ENCODE measurements at places on chromosomes 12 and 14.

DNA sequence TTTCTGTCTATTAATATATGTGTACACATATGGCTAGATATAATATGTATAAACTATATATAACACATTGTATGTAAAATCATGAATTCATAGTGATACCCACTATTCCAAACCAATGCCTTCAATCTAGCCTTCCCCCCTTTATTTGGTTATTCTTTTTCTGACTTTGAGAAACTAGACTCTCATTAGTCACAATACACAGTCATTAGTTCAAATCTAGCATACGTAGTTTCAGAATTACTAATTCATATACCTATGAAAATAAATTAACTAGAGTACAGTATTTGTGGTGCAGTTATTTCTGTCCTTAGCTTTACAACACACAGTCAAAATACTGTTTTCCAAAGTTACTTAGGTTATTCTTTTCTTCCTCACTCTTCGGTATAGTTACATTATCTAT is 268.2 kb downstream of the DPF3 start:
- DNase-seq: no peak

DNA sequence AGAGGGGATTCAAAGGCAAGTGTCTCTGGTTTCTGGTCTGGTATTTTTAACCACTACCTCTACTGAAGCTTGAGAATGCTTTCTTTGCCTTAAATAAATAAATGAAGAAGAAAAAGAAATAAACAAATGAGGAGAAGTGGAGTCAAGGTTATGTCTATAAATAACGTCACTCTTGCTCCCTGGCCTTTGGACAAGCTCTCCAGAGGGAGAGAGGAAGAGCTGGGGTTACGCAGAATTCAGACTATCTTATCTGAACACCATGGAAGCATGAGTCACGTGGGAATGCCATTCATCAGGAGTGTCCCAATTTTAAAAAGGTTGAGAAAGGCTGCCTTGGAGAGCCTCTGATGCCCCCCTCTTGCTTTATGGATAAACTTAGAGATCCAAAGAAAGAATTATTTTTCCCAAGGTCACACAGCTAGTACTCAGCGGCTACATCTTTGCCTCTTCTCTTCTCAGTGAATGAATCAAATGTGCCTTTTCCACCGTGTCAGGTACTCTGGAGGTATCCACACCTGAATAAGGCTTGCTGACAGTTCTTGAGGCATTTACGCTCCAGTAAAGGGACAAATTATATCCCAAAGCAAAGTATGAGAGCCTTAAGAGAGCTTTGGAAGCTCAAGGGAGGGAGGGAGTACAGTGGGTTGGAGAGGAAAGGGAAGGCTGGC is 12.9 kb upstream of the MSI1 start:
- DNase-seq: no peak

- no peak for DNase-seq
These were observed 153.1 kb upstream of the FRMD6 start for GRCh38 chr14:51498411-51499227.

DNA sequence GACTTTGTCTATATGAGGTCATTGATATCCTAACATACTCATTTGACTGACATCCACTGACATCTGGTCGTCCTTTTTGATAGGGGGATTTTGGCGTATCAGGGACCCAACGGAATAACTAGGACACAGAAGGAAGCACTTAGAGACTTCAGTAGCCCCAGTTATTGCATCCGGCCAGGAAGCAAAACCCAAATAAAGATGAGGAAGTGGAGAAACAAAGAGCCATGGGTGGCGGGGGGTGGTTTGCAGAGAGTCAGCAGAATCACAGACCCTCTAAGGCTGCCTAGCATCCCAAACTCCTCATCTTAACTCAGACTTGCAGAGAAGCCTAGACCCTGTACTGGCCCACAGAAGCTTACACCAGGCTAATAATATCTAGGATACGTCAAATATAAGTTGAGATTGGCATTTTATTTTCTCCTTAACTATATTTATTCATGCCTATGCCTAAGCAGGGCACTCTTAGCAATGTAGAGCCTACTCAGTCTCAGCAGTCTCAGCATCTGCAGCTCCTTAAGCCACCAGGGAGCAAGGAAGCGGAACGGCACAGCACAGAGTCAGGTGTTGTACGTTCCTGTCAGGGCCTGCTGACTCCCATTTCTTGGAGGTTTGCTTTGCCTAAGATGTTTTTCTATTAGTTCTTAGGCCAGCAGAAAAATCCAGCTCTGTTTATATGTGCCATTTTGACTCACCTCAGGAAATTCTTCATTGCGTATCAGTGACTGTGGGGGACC is 45.1 kb downstream of the KCNA1 start:
- DNase-seq: no peak

- DNase-seq: no peak
These were observed 206.3 kb upstream of the NOS1 start for GRCh38 chr12:117567644-117568216.

DNA sequence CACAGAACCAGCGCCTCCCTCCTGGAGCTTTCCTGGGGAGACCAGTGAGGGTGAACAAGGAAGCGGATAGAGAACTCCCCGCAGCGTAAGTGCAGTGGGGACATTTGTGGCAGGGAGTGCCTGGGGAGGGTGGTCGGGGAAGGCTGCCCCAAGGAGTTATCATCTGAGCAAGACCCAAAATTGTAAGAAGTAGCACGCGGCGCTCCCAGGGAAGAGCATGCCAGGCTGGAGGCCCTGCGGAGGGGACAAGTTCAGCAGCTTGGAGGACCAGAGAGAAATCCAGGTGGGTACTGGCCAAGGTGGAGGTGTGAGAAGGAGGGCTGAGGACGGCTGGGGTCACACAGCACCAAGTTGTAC is 46.2 kb upstream of the RIMBP2 start:
- DNase-seq: no peak

GRCh38 chr12:32501835-32502333 is 102.5 kb downstream of the FGD4 start:
- no peak for DNase-seq

- no peak for DNase-seq
These were observed 26.4 kb upstream of the RGS6 start for GRCh38 chr14:71905860-71906259.

- DNase-seq: no peak
These were observed 498 bp downstream of the PIANP start for GRCh38 chr12:6699989-6700645.

DNA sequence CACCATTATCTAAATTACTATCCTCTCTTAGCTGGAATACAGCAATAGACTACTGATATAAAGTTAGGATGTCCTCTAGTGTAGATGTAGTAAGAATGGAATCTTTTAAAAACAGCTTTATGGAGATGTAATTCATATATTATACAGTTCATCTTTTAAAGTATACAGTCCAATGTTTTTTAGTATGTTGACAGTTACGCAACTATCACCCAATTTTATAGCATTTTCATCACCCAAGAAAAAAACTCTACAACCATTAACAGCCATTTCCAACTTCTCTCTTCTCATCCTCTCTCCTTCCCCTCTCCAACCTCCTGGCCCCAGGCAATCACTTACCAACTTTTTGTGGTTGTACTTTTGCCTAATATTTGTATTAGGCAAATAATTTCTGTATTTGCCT is 22.6 kb downstream of the EPYC start:
- DNase-seq: no peak
